ENCODE measurements at places on chromosomes 1 and 21.

- H3K27ac ChIP-seq: peak within 1 kb of the TSS; percentile 65
- peaks cover 19% of the 10 kb centered on the region for H3K27me3 ChIP-seq
- no peak for DNase-seq
- peaks cover 11% of the 10 kb centered on the region for H3K4me1 ChIP-seq
- H3K4me3 ChIP-seq: peak within 1 kb of the TSS; percentile 87
Observed at GRCh38 chr1:67307251-67308060, at the start of gene IL12RB2. Gene IL12RB2 (plus strand): TSS chr1:67307873. CDS start chr1:67320369, 12,496 bp downstream.

DNA sequence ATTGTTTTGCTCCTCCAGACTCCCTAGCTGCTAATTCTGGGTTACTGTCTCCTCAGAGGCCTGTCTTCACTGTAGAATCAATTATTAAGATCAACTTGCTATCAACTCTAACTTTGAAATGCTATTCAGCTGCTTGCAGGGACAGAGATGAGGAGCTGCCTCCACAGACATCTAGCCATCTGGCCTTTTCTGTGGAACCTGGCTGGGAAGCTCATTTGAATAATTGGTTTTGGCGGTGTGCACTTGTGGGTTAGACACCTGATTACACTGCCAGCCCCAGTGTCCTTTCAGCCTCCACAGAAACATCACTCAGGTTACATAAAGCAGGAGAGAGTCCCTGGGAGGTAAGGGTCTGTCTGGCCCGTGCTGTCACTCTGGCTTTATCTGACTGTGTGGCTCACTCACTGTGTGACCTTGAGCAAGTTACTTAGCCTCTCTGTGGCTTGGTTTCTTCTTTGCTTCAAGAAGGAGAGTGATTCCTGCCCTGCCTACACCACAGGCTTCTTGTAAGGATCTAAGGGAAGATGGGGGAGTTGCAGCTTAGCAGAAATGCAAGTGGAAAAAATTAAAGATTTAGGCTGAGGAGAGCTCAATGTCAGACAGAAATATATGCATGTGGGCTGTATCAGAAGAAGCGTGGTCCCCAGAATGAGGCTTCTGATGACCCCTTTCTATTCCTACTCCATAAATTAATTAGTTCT lies 131.6 kb downstream of the BEND5 start:
- peaks cover 3% of the 10 kb centered on the region for H3K27me3 ChIP-seq
- no peak overlapping the region for H3K27ac ChIP-seq
- DNase-seq: no peak
- no peaks in the 10 kb centered on the region for H3K4me1 ChIP-seq

- no peaks in the 10 kb centered on the region for H3K36me3 ChIP-seq
- no peak for DNase-seq
- no peaks in the 10 kb centered on the region for H3K27me3 ChIP-seq
Observed at GRCh38 chr1:27614625-27615344, 10.8 kb upstream of the AHDC1 start.

DNA sequence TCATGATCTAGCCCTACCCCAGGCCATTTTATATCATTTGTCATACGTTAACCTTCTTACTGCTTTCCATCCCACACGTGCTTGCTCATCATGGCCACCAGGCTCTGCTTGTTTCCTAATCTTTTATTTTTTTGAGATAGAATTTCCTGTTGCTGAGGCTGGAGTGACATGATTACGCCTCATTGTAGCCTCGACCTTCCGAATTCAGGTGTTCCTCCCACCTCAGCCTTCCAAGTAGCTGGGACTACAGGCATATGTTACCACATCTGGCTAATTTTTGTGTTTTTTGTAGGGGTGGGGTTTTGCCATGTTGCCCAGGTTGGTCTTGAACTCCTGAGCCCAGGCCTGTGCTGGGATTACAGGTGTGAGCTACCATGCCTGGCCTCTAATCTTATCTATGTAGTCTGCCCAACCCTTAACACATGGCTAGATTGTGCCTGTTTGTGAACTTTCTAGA lies 3.3 kb downstream of the UAP1 start:
- H3K4me1 ChIP-seq: peaks cover 36% of the 10 kb centered on the region
- no peak for DNase-seq
- no peak overlapping the region for H3K4me3 ChIP-seq

DNA sequence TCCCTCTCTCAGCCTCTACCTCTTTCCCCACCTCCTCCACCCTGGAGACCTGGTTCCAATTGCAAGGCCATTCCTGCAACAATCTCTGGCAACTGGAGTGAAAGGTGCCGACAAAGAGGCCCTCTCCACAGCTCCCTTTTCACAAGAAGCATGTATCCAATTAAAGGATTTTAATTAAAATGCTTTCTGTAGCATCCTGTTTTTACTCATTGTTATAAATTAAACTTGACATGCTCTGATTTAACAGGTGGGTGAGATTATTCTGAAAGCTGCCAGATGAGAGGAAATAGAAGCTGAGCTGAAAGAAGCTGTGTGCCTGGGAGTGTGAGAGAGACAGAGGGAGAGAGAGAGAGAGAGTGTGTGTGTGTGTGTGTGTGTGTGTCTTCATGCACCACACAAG lies 160.5 kb downstream of the TBX15 start:
- no peaks in the 10 kb centered on the region for H3K4me1 ChIP-seq
- H3K27ac ChIP-seq: no peak overlapping the region
- H3K36me3 ChIP-seq: no peaks in the 10 kb centered on the region
- H3K4me3 ChIP-seq: no peak overlapping the region
- peaks cover 2% of the 10 kb centered on the region for H3K27me3 ChIP-seq
